Right lung (tissue), 10 donors: ENCODE measurements at places on chromosomes 4 and X. TPM values are rescaled to one million over a fixed set of nuclear protein-coding genes. Genes with fewer than 3 reads are reported as not detected.

Gene DGAT2L6
- polyA plus RNA-seq = not detected

Gene DRD5
- polyA plus RNA-seq = not detected

GRCh38 chr4:169566021-169566818 lies 46.2 kb downstream of the NEK1 start:
- DNase-seq = peak; percentile 70

Gene USP26
- not detected for polyA plus RNA-seq
